ENCODE measurements at places on chromosomes 16 and 17.

DNA sequence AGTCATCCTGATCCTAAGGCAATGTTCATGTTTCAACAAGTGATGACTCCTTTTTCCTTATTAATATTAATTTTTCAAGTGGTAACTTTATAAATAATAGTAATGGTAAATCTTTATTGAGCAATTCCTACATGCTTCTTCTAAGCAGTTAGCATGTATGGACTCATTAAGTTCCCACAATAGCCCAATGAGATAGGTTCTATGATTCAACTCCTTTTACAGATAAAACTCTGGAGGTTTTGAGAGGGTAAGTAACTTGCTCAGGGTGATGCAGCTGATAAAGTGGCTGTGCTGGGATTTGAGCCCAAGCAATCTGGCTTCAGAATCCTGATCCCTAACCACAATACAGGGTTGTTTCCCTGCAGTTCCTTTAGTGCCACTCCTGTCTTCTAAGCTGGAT lies 25.3 kb downstream of the SLC47A1 start:
- no peak for DNase-seq

DNA sequence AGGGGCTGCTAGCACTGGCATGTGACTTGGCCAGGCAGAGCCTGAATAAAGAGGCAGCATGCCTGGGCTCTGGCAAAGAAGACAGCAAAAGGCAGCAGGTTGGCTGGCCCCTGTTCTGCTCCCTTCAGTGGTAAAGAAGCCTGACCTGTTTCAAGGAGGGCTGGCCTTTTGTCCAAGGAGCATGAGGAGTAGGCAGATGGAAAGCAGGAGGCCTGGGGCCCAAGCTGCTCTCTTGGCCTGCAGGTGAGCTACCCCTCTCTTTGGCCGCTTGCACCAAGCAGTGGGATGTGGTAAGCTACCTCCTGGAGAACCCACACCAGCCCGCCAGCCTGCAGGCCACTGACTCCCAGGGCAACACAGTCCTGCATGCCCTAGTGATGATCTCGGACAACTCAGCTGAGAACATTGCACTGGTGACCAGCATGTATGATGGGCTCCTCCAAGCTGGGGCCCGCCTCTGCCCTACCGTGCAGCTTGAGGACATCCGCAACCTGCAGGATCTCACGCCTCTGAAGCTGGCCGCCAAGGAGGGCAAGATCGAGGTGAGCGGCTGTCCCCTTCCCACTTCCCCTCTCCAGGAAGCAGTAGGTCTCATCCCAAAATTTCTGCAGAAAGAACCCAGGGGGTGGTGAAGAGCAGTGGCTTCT lies 8.0 kb downstream of the TRPV2 start:
- DNase-seq: no peak

GRCh38 chr17:67573987-67574657 lies 143.6 kb upstream of the NOL11 start:
- DNase-seq: no peak

DNA sequence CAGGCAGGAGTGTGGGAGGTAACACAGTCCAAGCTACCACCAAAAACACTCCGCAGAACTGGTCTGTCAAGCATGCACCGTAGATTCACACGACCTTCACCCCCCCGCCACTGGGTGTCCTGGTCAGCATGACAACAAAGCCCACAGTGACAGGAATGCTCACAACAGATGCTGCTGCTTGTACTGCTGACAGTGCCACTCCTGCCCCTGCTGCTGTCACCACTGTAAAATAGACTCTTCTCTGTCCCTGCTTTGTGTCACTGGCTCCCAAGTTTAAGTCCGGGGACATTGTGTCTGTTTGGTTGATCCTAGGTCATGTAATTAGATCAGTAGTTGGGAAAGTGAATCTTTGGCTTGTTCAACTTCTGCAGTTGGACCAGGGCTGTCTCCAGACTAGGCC lies 7.0 kb upstream of the ODF4 start:
- DNase-seq: no peak

GRCh38 chr17:80262775-80263244 lies 2.2 kb downstream of the RNF213 start:
- DNase-seq: no peak

- DNase-seq: no peak
These were observed 257.8 kb downstream of the CPPED1 start for GRCh38 chr16:12545792-12546342.

- DNase-seq: no peak
These were observed 10.3 kb upstream of the NPTX1 start for GRCh38 chr17:80486692-80487091.

GRCh38 chr17:79562931-79563210 lies 48.0 kb downstream of the RBFOX3 start:
- no peak for DNase-seq

- DNase-seq: no peak
These were observed 6.4 kb downstream of the NFE2L1 start for GRCh38 chr17:48054238-48055185.

- DNase-seq: no peak
These were observed 5.8 kb upstream of the ARMC5 start for GRCh38 chr16:31453255-31454204.

GRCh38 chr17:47684025-47684424 lies 9.9 kb upstream of the TBKBP1 start:
- no peak for DNase-seq

DNA sequence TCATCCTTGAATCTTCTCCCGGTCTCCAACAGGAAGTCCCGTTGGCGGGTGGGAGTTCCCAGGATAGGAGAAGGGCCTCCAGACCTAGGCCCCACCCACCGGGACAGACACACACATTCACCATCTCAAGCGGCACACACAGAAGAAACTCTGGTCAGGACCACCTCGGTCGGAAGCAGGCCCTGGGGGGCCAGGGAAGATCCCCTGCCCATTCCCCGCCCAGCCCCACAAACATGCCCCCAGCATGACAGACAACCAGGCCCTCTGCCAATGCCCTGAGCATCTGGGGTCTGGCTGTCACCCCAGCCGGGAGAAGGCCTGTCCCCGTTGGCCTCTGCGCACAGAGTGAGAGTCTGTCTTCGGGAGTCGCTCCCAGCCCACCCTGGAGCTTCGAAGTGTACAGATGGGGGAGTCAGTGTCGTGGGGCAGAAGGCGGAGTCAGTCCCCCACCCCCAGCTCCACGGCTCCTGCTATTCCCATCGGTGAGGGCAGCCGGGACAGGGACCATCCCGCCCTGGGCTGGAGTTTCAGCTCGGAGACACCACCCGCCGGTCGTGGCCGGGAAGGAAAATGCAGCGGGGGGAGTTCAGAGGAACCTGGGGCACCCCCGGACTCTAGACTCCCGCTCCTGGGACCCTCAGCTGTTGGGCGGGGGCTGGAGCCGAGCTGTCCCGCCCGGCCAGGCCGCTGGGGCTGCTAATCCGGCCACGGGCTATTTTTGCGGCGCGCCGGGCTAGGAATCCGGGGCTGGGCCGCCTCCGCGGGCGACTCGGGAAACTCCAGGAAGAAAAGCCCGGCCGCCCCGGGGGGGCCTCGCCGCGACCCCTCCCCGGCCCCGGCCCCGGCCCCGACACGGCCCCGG lies 660 bp downstream of the RHBDF1 start:
- DNase-seq: no peak

- DNase-seq: no peak
These were observed 259.8 kb upstream of the MON1B start for GRCh38 chr16:76931186-76931585.

DNA sequence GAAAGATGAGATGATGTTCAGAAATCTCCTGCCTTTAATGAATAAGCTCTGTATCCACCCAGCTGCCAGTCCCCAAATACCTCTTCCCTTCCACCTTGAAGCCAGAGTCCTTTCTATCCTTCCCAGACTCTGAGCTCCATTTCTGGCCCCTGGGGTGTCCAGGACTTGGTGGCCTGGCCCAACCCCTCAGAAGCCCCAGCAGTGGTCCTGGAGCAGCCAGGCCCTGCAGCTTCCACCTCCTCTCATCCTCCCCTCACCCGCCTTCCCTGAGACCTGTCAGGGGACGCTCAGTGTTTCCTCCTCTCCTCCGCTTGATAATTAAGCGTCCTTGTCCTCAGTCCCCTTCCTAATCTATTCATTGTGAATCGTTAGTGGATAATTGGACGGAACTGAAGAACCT lies 95.2 kb upstream of the CCL1 start:
- DNase-seq: no peak

- no peak for DNase-seq
These were observed 568.7 kb upstream of the HSBP1 start for GRCh38 chr16:83238949-83239691.

DNA sequence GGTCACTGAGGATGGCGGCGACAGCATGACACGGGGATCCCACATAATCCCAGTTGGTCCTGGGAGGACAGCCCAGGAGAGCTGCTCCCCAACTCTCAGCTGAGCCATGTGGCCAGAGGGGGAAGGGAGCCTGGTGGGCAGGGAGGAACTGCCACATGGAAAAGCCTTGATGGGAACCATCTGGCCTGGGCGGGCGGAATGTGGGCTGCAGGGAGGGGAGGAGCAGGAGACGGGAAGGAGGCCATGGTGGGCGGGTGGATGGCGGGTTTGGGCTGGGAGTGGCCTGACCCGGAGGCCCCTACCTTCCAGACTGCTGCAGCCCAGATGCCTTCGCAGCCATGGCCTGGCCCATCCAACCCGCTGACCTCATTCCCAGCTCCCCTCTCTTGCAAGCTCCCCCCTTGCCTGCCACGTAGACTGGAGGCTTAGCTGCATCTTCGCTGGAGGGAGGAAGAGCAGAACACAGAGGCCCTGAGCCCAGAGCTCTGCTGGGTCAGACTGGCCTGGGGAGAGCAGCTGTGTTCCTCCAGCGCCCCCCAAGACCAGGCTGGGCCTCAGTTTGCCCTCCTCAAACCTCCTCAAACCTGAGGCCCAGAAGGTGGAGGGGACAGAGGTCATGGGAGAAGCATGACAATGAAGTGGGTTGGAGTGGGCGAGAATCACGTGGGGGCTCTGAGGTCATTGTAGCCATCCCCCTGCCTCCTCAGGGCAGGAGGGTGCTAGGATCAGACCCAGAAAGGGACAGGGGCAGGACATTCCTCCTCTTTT lies 8.2 kb upstream of the COL1A1 start:
- DNase-seq: no peak

DNA sequence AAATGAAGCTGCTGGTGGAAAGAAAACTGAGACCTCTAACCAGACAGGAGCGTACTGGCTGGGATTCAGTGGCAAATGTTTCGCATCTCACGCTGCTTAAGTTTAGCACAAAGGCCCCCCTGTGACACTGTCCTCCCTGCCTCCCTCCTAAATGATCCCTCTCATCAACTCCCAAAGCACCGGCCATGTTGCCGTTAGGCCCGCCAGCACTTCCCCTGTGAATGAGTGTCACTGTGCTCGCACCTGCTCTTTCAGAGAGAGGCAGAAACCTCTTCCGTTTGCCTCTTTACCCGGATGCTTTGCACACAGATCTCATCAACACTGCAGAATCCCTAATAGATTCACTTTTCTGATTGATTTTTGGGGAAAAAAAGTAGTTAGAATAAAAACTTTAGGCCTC lies 26.5 kb downstream of the MBTPS1 start:
- no peak for DNase-seq

GRCh38 chr16:54061454-54061853 lies 225.1 kb downstream of the IRX3 start:
- DNase-seq: no peak

- DNase-seq: no peak
These were observed 47.5 kb upstream of the ENDOV start for GRCh38 chr17:80367503-80367902.

GRCh38 chr16:17177959-17178905 lies 292.5 kb downstream of the XYLT1 start:
- no peak for DNase-seq

GRCh38 chr16:1180549-1181403 lies 27.9 kb downstream of the CACNA1H start:
- no peak for DNase-seq

- no peak for DNase-seq
These were observed 50.6 kb upstream of the NKD1 start for GRCh38 chr16:50497592-50497991.

GRCh38 chr16:86631444-86631843 lies 53.1 kb downstream of the FOXL1 start:
- DNase-seq: no peak

- no peak for DNase-seq
These were observed 3.1 kb downstream of the HAGHL start for GRCh38 chr16:729768-730665.

DNA sequence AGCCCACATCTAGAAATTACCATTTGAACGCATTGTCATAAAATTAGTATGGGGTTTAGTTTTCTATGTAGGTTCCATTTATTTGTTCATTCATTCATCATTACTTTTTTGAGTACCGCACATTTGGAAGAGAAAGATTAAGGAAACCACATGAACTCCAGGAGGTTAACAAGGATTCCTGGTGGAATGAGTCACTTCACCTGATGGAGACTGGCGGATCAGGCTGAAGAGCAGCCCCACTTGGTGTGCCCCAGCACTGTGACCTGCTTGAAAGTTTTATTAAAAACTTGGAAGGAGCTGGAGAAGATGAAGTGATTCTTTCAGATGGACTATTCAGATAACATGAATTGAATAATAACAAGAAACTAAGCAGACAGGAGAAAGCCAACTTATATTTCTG lies 293.6 kb upstream of the CDH11 start:
- no peak for DNase-seq

GRCh38 chr17:72429066-72429638 lies 308.3 kb downstream of the SOX9 start:
- DNase-seq: no peak

GRCh38 chr17:79648181-79648831 lies 37.5 kb upstream of the RBFOX3 start:
- no peak for DNase-seq

DNA sequence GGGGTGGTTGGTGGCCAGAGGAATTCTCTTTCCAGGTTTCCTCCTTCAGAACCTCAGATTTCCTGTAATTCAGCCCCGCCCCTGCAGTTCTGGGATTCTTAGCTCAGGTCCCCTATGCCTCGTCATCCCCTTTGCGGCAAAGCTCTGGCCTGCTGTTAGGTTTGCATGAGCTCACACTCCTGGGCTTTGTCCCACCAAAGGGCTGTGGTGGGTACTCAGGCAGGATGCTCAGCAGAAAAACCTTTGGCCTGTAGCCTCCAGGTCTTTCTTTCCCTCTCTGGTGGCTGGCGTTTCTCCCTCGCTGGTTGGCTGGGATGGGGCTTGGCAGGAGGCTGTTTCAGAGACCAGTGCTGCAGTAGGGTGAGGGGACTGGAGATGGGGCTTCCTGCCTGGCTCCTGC lies 9.6 kb upstream of the PLEKHG4 start:
- no peak for DNase-seq

DNA sequence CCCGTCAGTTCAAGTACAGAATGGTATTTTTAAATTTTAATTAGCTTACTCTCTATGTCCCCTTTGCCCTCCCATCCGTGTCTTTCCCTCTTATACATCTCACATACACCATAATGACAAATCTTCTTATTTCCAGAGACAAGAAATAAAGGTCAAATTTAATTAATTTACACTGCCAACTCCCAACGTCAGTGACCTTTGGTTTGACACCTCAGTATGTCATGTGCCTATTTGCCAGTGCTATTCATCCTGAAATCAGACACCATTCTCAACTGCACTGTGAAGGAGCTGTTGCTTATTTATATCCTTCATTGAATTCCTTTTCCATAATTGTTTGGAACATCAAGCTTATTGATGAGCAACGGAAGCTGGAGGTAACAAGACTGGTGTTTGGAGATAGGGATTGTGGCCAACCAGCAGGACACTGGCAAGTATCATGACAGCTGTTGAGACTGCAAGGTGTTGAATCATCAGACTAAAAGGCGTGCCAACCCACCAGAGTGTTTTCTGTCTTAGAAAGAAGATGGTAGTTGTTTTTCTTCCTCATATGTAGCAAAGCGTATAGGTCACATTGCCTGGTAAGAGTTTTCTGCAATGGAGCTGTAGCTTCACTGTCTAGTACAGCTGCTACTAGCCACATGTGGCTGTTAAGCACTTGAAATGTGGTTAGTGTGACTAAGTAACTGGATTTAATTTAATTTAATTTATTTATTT lies 12.5 kb downstream of the CALCOCO2 start:
- no peak for DNase-seq

- no peak for DNase-seq
These were observed 10.5 kb upstream of the NUDT7 start for GRCh38 chr16:77711775-77712174.

Measured in CD8-positive, alpha-beta memory T cell (primary cell).